ENCODE measurements at places on chromosomes 4 and X.

- no peak for DNase-seq
Measured at GRCh38 chrX:70042399-70043371, 7.1 kb downstream of the AWAT2 start.

DNA sequence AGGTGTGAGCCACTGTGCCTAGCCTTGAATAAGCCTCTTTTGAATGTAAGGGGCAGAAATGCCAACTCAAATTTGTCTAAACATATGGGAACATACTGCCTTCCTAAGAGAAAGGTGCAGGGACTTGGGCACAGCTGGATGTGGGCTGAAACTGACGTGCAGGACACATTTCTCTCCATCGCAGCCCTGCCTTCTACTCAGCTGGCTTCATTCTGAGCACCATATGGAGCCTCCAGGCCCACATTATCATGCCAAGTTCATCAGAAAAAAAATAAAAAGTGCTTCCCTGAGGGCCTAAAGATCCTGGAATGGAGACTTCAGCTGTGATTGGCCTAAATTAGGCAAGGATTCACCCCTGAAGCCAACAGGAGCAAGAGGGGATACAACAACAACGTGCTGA, 386.2 kb downstream of the RAB28 start:
- no peak for DNase-seq

DNA sequence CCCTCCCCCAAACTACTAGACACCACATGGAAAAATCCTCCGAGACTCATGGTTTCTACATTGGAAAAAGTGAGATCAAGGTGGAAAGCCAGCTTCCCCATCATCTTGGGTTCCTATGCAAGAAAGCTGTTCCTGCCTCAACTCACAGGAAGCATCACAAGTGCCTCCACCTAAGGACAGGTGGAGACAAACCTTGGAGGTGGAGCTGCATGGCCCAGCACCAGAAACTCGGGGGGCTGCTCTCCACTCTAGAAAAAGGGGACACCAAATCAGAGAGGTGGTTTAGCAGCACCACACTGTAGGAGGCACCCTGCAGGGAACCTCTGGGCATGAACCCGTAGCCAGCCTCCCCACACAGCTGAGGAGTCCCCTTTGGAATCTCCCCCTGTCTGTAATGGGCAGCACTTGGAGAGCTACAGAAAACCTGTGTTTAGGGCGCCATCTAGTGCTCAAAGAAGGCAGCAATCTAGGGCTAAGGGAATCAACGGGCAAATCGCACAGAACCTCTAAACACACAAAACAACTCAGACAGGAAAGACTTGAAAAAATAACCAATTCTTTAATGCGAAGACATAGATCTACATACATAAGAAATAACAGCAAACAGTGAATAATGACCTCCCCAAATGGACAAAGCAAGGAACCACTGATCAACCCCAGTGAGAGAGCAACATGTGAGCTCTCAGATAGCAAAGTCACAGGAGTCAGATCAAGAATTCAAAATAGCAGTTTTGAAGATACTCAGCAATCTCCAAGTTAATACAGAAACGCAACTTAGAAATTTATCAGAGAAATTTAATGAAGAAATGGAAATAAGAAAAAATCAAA, 37.0 kb upstream of the ZBTB33 start:
- DNase-seq: peak; percentile 36

- no peak for DNase-seq
Measured at GRCh38 chrX:152245213-152245612, 106.8 kb upstream of the MAGEA10 start.

DNA sequence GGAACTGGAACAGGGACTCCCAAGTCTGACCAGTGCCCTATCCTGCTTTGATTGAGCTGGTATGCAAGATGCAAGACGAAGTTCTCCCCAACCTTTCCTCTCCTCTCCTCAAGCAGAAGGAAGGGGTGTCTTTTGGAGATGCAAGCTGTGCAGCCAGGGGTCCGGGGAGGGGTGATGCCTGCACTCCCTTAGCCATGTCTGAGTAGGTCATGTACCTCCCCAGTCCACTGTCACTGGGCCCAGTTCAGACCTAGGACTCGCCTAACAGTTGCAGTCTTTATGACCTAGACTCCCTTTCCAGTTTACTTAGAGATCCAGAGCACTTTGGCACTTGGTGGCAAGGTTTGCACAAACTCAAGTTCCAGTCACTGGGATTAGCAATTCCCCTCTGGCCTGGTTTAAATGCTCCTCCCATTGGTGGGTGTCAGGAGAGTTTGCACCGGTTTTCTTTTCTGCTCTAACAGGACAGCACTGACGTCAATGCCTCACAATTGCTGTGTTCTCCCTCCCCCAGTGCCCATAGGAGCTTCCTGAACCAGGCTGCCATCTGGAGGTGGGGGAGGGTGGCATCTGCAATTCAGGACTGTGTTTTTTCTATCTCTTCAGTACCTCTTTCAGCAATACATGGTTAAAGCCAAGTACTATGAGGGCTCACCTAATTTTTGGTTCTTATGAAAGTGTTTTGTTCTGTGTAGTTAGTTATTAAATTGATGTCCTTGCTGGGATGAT, 782.2 kb downstream of the ARAP2 start:
- DNase-seq: no peak

DNA sequence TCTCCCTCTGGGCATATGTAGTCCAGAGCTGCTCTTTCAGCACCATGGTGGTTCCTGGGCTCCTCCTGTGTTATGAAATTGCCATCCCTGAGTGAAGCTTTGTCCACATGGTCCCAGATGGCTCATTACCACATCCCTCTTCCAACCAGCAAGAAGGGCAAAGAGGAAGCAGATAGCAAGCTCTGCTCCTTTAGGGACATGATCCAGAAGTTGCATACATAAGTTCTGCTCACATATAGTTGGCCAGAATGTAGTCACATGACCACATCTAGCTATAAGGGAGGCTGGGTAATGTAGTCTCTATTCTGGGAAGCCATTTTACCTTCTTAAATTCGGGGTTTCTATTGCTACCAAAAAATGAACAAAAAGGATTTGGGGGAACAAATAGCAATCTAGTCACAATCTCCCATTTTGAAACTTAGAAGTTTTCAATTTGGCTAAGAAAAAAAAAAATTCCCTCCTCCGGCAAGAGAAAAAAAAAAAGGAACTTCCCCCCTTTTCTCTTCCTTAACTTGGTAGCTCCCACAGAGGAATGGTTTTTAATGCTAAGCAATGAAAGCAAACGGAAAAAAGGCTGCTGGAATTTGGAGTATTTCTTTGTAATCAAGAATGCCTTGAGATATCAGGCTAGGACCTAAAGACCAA, 88.2 kb upstream of the USP9X start:
- DNase-seq: peak; percentile 94

DNA sequence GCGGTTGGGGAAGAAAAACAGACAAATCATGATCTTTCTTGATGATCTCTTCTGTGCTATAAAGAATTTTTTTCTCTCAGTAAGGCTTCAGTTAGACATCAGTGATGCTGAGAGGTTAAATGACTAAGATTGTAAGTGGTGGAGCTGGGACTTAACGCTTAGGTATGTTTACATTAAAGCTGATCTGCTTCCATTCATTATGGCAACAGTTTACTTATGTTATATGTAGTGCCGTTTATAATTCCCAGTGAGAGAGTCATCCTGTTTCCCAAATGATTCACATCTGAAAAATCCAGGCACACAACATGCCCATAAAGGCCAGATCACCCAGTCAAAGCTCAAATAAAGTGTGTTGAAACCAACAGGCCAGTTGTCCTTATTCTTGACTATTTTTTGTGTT, 50.1 kb downstream of the CENPVL3 start:
- peak; percentile 78 for DNase-seq

GRCh38 chr4:89719536-89720090, 117.3 kb downstream of the SNCA start:
- no peak for DNase-seq

- DNase-seq: no peak
Measured at GRCh38 chr4:5383191-5383980, 325.0 kb downstream of the EVC2 start.

- no peak for DNase-seq
Measured at GRCh38 chrX:153991013-153991580, 18.5 kb downstream of the TMEM187 start.

DNA sequence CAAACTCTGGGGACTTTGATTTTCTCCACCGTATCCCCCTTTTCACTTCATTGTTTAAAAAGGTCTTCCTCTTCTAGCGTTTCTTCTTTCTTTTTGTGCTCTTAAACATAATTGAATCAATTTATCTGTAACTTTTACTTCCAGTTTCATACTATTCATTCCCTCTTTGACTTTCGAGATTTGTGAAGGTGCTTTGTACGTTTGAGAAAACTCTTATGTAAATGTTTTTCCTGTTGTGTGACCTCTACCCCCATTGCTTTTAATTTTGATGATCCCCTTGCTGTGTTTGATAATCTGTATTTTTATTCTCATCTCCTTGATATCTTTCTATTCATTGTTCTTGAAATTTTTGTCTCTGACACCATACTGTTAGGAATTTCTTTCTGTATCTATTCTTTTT, 4.8 kb downstream of the USP38 start:
- no peak for DNase-seq

DNA sequence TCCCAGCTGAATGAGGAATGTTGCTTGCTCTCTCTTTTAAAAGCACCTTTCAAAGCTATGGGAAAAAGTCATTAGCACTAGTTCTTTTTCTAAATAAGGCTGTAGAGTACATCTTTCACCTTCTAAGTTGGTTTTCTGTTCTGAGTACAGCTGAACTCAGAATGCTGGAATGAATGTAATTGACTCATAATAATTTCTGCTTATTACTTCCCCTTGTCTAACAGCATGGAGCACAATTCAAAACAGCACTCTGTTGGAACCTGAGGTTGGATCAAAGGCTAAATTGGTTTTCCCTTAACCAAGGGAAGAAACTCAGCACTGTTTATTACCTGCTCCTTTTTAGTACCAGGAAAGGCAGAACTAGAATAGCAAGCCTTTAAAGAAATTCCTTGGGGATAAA, 33.5 kb upstream of the CYP2U1 start:
- peak; percentile 9 for DNase-seq

DNA sequence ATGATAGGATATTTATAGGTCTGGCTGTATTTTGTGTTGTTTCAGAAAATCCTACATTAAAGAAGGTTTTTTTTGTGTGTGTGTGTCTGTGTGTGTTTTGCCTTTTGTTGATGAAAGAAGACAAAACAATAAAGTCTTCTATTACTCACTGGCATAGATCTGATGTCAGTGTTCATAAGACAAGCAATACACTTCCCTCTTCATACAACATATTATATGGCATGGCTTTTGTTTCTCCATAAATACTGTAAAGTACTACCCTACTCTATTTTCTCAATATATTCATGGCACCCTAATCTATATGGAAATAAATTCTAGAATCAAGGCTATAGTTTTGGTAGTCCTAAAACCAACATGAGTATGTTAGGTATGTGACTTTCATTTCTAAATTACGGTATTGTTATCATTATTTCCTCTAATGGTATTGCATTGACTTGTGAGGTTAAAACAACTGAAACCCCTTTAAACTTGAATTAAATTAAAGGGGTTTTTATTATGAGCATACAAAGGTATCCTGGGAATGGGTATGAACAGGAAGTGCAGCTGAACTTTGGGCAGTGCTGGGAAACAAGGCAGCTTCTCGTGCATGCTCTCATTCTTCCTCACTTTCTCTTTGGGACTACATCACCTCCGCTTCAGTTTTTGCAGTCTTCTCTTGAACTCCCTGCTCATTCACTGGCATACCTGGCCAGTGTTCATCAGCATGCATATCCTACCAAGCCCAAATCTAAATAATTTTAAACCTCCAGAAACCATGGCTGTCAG, 70.5 kb upstream of the PRSS48 start:
- no peak for DNase-seq

GRCh38 chr4:137452799-137453198, 79.5 kb downstream of the PCDH18 start:
- no peak for DNase-seq

GRCh38 chr4:173410079-173410478, 11.2 kb upstream of the SCRG1 start:
- no peak for DNase-seq

GRCh38 chrX:19198473-19198872, 76.2 kb upstream of the ADGRG2 start:
- DNase-seq: no peak

GRCh38 chr4:2842687-2843262, 869 bp upstream of the ADD1 start:
- DNase-seq: no peak

DNA sequence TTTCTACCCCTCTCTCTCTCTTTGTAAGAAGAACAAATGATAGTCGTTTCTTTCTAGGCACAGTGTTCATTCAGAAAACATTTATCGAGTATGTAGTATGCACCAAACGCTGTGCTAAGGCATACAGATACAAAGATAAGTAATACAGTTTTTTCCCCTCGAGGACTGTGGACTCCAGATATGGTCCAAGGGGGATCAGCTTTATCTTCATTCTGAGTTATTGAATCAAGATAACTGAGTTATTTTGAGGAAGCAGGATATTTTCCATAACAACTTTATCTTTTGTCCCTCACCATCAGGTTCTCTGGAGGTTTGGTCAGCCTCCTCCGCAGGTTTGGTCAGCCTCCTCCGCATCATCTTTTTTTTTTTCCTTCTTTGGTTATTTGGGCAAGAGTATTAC, 15.0 kb downstream of the EREG start:
- DNase-seq: no peak

GRCh38 chrX:64885850-64886249, 90.4 kb downstream of the ZC4H2 start:
- DNase-seq: no peak

DNA sequence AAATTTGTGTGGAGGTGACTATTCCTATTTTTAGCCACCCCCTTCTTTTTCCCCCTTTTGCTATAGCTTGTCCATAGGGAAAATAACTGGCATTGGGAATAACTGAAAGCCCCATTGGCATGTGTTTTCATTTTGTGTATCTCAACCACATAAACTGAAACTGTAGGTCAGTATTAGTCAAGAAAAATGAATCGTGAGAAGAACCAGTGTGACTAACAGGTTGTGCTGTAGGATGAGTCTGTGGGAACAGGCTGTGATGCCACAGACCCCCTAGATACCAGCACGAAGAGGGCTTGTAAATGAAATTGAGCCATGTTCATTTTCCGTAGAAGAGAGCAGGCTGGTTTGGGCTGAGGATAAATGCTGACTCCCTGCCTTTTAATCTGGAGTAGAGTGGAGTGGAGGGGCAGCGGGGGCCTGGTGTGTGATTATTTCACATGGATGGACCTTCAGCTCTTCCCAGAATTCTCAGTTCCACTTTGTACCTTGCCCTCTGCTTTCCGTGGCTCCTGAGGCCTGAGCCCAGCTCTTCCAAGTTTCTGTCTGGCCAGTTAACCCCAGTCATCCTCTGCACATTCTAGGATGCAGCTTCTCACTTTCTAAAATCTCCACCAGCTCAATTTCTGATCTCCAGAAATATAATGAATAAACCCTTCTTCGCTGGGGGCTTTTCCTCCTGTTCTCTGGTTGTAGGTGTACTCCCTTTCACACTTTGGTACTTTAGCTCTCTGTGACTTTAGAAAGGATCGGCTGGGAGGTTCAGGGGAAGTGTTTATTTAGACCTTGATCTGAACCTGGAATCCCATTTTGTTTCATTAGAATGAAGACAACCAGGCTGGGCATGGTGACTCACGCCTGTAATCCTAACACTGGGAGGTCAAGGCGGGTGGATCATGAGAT, 37.3 kb downstream of the DCUN1D4 start:
- peak; percentile 75 for DNase-seq

All from amniotic epithelial cell (primary cell).